ENCODE measurements at places on chromosomes 7 and 10.
A peak's percentile ranks its signal among the peaks of the same experiment; 100 is the strongest.

GRCh38 chr10:67296926-67297325 is 371.1 kb downstream of the LRRTM3 start:
- H3K36me3 ChIP-seq = no peaks in the 10 kb centered on the region
- H3K27me3 ChIP-seq = no peaks in the 10 kb centered on the region
- no peak for DNase-seq
- no peak overlapping the region for H3K27ac ChIP-seq
- H3K4me1 ChIP-seq = no peaks in the 10 kb centered on the region

DNA sequence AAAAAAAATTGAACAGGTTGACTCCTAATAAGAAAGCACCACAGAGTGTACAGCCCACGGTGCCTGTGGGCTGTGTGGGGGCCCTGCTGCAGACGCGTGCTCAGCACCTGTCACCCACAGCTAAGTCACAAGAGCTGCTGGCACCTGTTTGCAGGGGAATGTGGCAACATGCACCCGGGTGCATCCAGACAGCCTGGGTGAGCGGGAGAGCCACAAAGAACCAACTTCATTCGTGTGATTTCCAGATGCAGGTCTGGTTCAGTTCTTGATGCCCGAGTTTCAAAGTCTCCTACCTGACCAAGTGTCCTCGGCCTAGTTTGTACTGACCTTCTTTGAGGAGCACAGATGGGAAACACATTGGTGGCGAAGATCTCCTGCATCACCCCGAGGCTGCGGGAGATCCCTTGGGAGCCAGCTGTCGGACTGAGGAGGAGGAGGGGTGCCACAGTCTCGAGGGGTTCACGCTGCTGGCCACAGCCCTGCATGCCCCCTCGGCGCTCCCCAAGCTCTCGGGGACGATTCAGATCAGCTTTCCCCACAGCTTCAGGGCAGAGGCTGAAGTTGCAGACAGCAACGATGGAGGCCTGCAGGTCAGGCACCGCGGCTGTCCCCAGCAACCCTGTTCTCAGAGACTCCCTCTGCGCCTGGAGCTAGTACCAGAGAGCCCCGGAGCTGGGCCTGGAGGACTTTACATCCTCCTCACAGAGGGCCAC is 35.3 kb downstream of the AMZ1 start:
- no peak for DNase-seq
- H3K27ac ChIP-seq = no peak overlapping the region
- H3K4me3 ChIP-seq = no peak overlapping the region
- peaks cover 10% of the 10 kb centered on the region for H3K4me1 ChIP-seq
- H3K27me3 ChIP-seq = no peaks in the 10 kb centered on the region

GRCh38 chr7:82810558-82811259 is 352.0 kb downstream of the PCLO start:
- no peaks in the 10 kb centered on the region for H3K4me1 ChIP-seq
- no peaks in the 10 kb centered on the region for H3K27me3 ChIP-seq
- H3K27ac ChIP-seq = no peak overlapping the region
- DNase-seq = no peak
- no peak overlapping the region for H3K4me3 ChIP-seq

GRCh38 chr10:124450012-124450782 is at the start of gene NKX1-2:
TSS of gene NKX1-2 (minus strand) at chr10:124450035. CDS start at chr10:124449943, 92 bp downstream.
- DNase-seq = no peak
- no peak within 1 kb of the TSS for H3K4me3 ChIP-seq
- no peak within 1 kb of the TSS for H3K27ac ChIP-seq
- H3K36me3 ChIP-seq = no peaks in the 10 kb centered on the region
- peaks cover 6% of the 10 kb centered on the region for H3K4me1 ChIP-seq

DNA sequence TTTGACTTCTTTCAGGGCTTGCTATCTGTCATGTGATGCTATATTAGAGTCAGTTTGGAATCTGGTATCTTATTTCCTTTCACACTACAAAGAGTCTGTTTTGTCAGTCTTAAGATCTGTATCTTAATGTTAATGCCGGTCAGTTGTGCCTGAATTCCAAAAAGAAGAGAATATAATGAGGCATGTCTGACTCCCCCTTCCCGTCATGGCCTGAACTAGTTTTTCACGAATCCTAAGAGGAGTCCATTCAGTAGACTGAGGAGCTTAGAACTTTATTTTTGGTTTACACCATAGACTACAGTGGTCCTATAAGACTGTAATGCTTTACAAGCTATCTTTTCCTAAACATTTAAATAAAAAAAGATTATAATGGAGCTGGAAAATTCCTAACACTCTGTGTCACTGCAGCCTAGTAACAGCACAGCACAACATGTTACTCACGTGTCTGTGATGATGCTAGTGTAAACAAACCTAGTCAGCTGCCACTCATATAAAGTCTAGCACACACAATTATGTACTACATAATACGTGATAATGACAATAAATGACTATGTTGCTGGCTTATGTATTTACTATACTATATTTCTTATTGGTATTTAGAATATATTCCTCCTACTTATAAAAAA is 50.6 kb downstream of the VPS41 start:
- no peak overlapping the region for H3K27ac ChIP-seq
- H3K4me1 ChIP-seq = no peaks in the 10 kb centered on the region
- H3K36me3 ChIP-seq = no peaks in the 10 kb centered on the region
- H3K27me3 ChIP-seq = no peaks in the 10 kb centered on the region
- DNase-seq = no peak

DNA sequence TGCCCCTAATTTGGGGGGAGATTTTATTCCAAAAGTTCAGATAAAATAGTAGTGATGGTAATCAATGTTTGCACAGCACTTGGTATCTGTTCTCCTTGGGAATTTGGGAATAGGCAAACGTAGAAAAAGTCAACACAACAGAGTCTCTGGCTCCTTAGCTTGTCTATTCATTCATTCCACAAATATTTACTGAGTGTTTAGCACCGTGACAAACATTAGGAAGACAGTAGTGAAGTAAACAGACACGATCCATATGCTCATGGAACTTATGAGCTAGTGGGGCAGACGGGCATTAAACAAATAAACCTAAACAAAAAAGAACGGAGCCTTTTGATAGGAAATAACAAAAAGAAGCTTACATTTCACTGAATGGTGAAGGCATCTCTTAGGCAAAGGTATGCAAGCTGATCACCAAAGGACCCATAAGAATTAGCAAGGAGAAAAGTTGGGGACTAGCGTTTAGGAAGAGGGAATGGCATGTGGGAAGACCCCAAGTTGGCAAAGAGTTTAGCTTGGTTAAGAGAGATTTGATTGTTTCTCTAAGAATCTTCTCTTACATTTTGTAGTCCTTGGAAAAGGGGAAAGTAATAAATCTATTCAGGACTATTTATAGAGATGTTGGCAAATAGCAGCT is 243.9 kb upstream of the NPY start:
- H3K27ac ChIP-seq = no peak overlapping the region
- H3K36me3 ChIP-seq = no peaks in the 10 kb centered on the region
- H3K4me1 ChIP-seq = no peaks in the 10 kb centered on the region
- no peak for DNase-seq
- no peaks in the 10 kb centered on the region for H3K27me3 ChIP-seq
- no peak overlapping the region for H3K4me3 ChIP-seq

DNA sequence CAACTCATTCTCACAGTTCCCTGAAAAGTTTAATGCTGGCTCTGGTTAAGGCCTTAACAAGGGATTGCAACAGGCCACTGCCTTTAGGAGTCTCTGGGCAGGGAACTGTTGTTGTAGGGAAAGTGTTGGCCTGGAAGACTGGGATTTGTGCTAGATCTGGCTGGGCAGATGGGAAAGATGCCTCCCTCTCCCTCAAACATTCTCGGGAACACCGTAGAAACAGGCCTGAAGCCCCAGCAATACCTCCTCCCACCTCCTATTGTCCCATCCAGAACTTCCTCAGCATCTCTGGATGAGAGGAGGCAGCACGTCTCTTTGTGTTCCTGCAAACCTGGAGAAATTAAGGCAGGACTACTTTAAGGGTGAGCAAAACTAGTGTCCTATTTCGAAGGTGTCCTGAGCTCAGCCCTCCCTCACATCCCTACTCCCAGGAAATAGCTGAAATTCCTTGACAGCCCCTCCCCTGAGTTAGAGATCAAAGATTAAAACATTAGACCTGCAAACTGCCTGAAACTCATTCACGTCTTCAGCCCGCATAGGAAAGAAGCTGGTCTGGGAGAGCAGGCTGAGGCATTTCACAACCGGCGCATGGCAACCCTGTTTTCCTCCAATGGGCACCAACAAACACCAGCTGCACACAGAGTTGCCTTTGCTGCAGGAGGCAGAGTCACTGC is 10.9 kb upstream of the MAP3K8 start:
- no peaks in the 10 kb centered on the region for H3K27me3 ChIP-seq
- no peak for DNase-seq
- H3K36me3 ChIP-seq = no peaks in the 10 kb centered on the region
- no peak overlapping the region for H3K4me3 ChIP-seq

DNA sequence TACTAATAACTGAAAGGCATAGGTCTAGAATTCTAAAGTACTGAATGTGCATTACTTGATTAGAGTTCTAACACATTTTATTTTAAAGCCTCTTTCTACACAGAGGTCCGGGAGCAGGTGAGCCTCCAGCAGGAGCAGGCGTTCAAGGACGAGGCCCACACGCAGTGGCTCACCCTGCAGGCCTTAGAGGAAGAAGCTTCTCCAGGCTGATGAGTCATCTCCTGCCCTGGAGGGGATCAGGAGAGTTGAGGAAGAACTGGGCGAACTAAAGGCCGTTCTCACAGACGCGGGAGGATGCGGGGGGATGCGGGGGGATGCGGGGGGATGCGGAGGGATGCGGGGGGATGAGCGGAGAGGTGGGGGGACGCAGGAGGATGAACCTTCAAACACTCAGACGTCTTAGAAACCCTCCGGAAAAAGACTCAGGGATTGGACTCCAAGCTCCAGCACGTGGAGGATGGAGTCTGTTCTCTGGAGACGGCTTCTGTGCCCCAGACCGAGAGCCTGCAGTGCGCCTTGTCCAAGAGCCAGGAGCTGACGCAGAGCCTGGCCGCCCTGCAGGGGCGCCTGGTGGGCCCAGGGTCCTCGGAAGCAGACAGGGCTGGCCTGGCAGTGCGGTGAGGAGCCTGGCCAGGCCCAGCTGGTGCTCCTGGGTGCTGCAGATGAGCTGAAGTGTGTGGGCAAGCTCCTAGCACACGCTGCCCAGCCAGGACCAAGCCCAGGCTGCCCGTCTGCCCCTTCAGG is 433.7 kb upstream of the TPK1 start:
- H3K27ac ChIP-seq = no peak overlapping the region
- no peaks in the 10 kb centered on the region for H3K36me3 ChIP-seq
- DNase-seq = no peak
- no peak overlapping the region for H3K4me3 ChIP-seq

DNA sequence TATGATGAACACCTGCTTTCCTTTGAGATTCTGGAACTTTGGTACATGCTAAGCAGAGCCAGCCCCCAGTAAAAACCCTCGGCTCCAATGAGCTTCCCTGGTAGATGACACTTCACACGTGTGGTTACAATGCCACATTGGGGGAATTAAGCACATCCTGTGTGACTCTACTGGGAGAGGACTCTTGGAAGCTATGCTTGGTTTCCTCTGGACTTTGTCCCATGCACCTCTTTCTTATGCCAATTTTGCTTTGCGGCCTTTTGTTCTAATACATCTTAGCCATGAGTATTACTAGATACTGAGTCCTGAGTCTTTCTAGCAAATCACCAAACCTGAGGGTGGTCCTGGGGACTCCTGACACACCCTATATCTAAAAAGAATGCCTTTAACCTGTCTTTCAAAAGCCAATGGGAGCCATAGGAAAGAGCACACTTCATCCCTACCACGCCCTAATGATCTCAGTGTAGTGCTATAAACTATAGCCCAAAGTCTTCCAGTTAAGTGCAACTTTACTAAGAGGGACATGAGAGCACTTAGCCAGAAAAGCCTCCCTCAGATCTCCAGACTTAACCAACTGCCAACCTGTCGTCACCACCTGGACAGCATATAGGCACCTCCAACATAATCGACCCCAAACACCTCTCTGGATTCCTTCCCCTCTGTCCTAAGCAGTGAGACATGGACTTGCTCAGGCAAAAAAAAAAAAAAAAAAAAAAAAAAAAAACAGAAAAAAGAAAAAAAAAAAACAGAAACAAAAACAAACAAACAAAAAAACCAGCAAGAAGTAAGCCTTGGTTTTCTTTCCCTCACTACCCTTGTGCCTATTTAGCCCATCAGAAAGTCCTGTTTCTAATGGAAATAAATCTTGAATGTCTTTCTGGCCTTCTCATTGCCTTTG is 37.4 kb downstream of the CCDC6 start:
- H3K4me3 ChIP-seq = no peak overlapping the region
- H3K27me3 ChIP-seq = no peaks in the 10 kb centered on the region
- H3K36me3 ChIP-seq = no peaks in the 10 kb centered on the region
- no peak for DNase-seq

DNA sequence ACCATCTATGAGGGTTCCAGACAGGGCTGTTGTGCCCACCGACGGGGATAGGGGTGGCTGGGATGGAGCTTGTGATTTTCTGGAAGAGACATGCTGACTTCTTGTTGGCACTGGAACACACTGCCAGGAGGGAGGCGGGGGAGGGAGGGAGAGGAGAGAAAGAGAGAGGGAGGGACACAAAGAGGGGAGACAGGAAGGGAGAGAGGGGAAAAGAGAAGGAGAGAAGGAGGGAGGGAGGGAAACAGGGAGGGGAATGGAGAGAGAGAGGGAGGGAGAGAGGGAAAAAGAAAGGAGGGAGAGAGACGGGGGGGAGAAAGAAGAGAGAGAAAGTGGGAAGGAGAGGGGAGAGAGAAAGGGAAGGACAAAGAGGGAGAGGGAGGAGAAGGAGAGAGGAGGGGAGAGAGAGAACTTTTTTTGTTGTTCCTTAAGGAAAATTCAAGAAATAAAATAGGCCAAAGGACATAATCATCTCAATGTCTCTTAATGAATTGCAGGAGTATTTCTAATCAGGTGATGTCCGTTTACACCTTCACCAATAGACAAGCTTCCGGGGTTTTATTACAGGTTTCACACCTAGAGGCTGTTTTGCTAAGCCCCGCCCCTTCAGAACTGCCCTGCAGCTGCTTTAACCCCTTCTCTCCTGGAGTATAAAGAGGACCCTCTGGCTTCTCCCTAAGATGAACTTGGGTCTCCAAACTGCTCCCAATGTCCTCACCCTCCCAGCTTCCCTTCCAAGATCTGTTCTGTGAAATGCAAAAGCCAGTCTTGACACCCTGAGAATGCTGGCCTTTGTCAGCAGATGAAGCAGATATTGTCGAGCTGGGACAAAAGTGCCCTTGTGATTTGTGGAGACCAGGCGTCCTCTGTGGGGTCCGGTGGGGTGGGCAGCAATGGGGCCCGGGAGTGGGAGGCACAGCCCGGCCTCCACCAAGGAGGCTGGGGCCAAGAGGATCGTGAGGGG is 82.0 kb upstream of the GTF2IRD1 start:
- H3K36me3 ChIP-seq = no peaks in the 10 kb centered on the region
- no peak for DNase-seq
- no peaks in the 10 kb centered on the region for H3K27me3 ChIP-seq
- H3K4me3 ChIP-seq = no peak overlapping the region
- no peak overlapping the region for H3K27ac ChIP-seq

GRCh38 chr7:16367115-16367514 is 54.2 kb downstream of the CRPPA start:
- no peak overlapping the region for H3K27ac ChIP-seq
- no peak overlapping the region for H3K4me3 ChIP-seq
- no peak for DNase-seq

GRCh38 chr7:149872419-149873073 is 1.2 kb upstream of the ATP6V0E2 start:
- no peak for DNase-seq
- peaks cover 71% of the 10 kb centered on the region for H3K4me1 ChIP-seq
- H3K4me3 ChIP-seq = peak overlapping the region; percentile 77
- H3K27me3 ChIP-seq = no peaks in the 10 kb centered on the region
- no peaks in the 10 kb centered on the region for H3K36me3 ChIP-seq

GRCh38 chr7:51430480-51431086 is 114.0 kb upstream of the COBL start:
- no peak overlapping the region for H3K27ac ChIP-seq
- H3K27me3 ChIP-seq = no peaks in the 10 kb centered on the region
- H3K4me1 ChIP-seq = no peaks in the 10 kb centered on the region
- no peak overlapping the region for H3K4me3 ChIP-seq
- no peaks in the 10 kb centered on the region for H3K36me3 ChIP-seq
